ENCODE measurements at places on chromosomes 11 and 22. TPM values are rescaled to one million over a fixed set of nuclear protein-coding genes. Genes with fewer than 3 reads are reported as not detected.

DNA sequence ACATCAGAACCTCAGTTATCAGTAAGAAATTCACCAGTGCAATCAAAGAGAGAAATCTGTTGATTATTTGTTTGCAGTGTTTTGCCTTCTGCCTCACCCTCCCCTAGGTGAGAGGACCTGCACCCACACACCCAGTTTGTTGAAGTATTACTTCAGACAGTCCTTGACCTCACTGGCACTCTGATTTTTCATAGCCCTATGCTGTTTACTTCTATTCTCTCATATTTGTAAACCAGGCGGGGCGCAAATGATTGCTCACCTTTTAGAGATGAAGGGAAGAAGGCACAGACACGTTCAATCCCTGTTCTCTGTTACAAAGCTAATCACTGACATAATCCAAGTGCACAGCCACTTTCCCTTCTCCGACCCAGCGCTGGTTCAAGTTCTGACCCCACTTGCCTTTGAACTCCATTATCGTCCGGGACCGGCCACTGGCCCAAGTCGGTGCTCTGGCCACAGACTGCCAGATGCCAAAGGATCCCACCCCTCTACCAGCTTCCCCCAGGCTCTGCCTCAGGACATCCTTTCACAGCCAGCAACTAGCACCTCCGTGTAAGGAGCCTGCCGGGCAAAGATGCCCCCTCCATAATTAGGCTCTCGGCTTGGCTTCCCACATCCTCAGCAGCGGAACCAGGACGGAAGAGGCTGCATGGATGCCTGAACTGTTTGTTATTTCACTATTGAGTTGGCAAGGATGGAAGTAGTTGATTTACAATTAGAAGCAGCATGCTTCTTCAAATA, 1.7 kb downstream of the ETS1 start:
- DNase-seq: no peak
- H3K4me1 ChIP-seq: peaks cover 19% of the 10 kb centered on the region
- H3K4me3 ChIP-seq: no peak overlapping the region
- peaks cover 31% of the 10 kb centered on the region for H3K27me3 ChIP-seq
- no peaks in the 10 kb centered on the region for H3K36me3 ChIP-seq

- no peaks in the 10 kb centered on the region for H3K36me3 ChIP-seq
- H3K27ac ChIP-seq: no peak overlapping the region
- no peak overlapping the region for H3K4me3 ChIP-seq
- peaks cover 10% of the 10 kb centered on the region for H3K27me3 ChIP-seq
- no peak for DNase-seq
These were observed 66.9 kb upstream of the TENM4 start for GRCh38 chr11:79507706-79508105.

- H3K27me3 ChIP-seq: no peaks in the 10 kb centered on the region
- H3K4me1 ChIP-seq: peaks cover 46% of the 10 kb centered on the region
- H3K27ac ChIP-seq: peak overlapping the region; percentile 66
- peak; percentile 85 for DNase-seq
These were observed 705 bp downstream of the FZD4 start for GRCh38 chr11:86954269-86955110.

GRCh38 chr11:107844041-107844440, 14.5 kb downstream of the SLC35F2 start:
- no peaks in the 10 kb centered on the region for H3K27me3 ChIP-seq
- DNase-seq: no peak
- H3K36me3 ChIP-seq: no peaks in the 10 kb centered on the region
- no peak overlapping the region for H3K27ac ChIP-seq
- H3K4me1 ChIP-seq: peaks cover 19% of the 10 kb centered on the region
- no peak overlapping the region for H3K4me3 ChIP-seq

DNA sequence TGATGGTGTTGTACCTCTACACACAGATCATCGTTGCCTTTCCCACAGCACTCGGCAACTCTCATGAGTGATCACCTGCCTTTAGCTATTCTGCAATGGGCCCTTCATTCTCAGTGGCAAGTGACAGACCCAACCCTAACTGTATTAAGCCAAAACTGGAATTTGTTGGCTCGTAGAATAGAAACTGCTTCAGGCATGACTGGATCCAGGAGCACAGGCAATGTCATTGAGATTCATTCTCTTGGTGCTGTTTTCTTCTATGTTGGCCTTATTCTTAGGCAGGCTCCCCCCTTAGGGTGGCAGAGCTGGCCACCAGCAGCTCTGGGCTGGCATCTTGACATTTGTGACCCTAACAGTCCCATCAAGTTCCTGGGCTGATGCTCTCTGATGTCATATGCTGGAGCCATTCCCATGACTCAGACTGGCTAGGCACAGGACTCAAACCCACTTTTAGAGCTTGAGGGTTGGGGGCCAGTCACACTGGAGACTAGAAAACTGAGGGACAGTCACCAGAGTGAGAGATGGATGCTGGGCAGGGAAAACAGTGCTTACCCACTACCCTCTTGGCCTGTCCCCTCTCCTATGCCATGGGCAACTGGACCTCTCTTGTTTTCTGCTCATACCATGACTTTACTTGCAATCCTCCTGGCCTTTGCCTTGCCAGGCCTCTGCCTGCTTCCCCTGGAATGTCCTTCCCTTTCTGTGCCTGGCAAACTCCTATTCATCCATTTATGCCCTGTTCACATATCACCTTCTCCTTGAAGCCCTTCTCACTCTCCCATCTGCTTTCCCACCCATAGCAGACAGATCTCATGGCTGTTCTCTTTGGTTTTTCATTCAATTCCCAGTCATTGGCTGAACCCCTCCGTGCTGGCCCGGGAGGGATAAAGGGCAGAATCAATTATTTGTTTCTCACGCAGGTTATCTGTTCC, 7.1 kb upstream of the CDC42EP2 start:
- DNase-seq: no peak
- peaks cover 28% of the 10 kb centered on the region for H3K4me1 ChIP-seq
- H3K4me3 ChIP-seq: no peak overlapping the region
- H3K27me3 ChIP-seq: no peaks in the 10 kb centered on the region
- peak overlapping the region; percentile 14 for H3K27ac ChIP-seq
- no peaks in the 10 kb centered on the region for H3K36me3 ChIP-seq

DNA sequence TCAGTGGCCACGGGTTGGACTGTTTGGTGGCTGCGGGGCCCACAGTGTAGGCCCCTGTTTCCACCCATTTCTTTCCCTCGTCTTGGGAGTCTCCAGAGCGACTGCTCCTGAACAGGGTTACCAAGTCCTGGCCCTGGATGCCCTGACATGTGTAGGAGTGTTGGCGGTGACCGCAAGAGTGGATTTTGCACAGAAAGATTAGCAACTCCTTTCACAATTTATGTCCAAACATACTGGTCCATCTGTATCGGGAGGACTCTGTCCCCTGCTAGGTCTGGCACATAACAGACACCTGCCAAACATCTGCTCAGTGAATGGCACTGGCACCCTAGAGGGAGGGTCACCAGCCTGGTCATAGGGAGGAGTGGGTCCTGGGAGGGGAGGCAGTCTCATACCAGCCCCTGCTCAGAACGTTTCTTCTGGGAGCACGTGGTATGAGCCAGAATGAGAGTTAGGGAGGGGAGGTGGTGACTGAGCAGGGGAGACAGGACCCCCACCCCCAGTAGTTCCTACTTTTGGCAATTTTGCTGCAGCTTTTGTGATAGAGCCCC, 3.4 kb upstream of the APOA1 start:
- no peaks in the 10 kb centered on the region for H3K4me1 ChIP-seq
- peaks cover 19% of the 10 kb centered on the region for H3K36me3 ChIP-seq
- no peak for DNase-seq
- no peak overlapping the region for H3K4me3 ChIP-seq

GRCh38 chr11:77236901-77237300, 64.6 kb downstream of the GDPD4 start:
- no peak for DNase-seq
- H3K4me1 ChIP-seq: no peaks in the 10 kb centered on the region
- H3K27ac ChIP-seq: no peak overlapping the region
- H3K27me3 ChIP-seq: no peaks in the 10 kb centered on the region
- no peak overlapping the region for H3K4me3 ChIP-seq
- peaks cover 3% of the 10 kb centered on the region for H3K36me3 ChIP-seq

- H3K27me3 ChIP-seq: no peaks in the 10 kb centered on the region
- H3K36me3 ChIP-seq: no peaks in the 10 kb centered on the region
- DNase-seq: no peak
- peak overlapping the region; percentile 89 for H3K27ac ChIP-seq
- peaks cover 19% of the 10 kb centered on the region for H3K4me1 ChIP-seq
- no peak overlapping the region for H3K4me3 ChIP-seq
These were observed 173.2 kb downstream of the KIF18A start for GRCh38 chr11:27934830-27935145.

DNA sequence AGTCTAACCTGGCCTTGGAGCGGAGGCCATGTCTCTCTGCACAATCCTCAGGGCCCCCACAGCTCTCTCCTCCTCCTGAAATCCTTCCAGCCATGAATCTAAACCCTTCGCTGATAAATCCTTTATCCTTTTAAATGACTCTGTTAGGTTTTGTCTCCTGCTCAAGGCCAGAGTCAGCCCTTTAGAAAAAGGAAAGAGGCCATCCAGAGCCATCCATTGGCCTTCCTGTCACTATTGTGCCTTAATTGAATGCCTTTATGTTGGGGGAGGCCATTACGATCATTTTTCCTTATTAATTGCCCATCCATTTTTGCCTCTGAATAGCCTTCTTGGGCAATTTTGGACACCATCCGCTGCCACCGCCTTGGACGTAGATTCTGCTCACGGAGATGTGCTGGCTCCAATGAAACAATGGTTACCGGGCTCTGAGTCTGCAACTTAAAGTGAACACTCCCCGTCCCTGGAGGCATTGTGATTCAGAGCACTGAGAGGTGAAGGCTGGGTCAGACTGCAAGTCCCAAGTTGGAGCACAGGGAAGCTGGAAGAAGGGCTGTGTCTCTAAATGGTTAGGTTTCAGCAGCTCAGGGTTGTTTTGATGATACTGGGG, 213.0 kb upstream of the E2F8 start:
- H3K27me3 ChIP-seq: peaks cover 21% of the 10 kb centered on the region
- H3K4me1 ChIP-seq: no peaks in the 10 kb centered on the region
- no peak overlapping the region for H3K27ac ChIP-seq

LDHAL6A gene
- total RNA-seq: not detected

C11orf86 gene
- total RNA-seq: not detected

KCNJ1 gene
- total RNA-seq: not detected

EMID1 gene
- total RNA-seq: 0.42 TPM

IFITM10 gene
- 24.0 TPM for total RNA-seq

APOBEC3B gene
- 4.2 TPM for total RNA-seq

OR8G5 gene
- total RNA-seq: not detected

All from osteocyte (in vitro differentiated cells).